Fibroblast of mammary gland (primary cell): ENCODE measurements at places on chromosomes 7 and 10.

DNA sequence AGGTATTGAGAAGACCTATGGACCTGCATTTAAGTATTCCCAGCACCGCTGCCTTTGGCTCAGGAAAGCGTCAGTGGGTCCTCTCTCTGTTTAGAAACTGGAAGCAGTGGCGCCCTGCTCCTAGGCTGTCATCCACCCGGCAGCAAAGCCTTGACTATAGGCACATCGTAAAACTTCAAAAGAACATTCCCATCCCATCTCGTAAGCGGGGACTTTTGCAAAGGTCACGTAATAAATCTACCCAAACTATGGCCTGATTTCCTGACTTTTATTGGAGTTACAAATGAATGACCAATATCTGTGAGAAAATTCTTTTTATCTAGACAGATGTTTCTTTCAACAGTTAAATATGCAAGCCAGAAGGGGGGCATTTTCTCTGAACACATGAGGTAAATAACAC is 115.8 kb upstream of the TCERG1L start:
- no peak for DNase-seq

DNA sequence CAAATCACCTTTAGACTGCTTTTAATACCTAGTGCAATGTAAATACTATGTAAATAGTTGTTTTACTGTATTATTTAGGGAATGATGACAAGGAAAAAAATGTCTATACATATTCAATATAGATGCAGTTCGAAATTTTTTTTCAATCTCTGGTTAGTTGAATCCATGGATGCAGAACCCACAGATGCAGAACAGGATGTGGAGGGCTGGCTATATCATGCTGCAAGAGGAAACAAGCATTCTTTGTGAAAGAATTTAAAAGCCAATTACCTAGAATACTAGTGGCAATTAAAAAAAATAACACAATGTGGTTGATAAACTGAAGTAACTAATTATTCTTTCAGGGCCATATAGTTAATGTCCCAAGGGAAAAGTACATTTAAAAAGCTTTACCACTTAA is 170.4 kb downstream of the ZNF438 start:
- DNase-seq = no peak

DNA sequence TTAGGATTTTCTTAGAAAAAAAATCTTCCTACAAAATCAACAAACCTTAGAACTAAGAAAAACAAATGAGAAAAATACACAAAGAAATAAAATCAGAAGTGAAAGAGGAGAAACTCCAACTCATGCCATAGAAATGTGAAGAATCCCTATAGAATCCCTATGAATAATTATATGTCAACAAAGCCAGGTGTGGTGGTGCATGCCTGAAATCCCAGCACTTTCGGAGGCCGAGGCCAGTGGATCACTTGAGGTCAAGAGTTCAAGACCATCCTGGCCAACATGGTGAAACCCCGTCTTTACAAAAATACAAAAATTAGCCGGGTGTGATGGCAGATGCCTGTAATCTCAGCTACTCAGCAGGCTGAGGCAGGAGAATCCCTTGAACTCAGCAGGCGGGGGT is 27.1 kb downstream of the ACSM6 start:
- no peak for DNase-seq

GRCh38 chr7:136336932-136337331 is 359.8 kb upstream of the MTPN start:
- DNase-seq = no peak
